ENCODE measurements at places on chromosomes 5 and 9.

- no peak for DNase-seq
These were observed 120.6 kb downstream of the DIRAS2 start for GRCh38 chr9:90521811-90522570.

DNA sequence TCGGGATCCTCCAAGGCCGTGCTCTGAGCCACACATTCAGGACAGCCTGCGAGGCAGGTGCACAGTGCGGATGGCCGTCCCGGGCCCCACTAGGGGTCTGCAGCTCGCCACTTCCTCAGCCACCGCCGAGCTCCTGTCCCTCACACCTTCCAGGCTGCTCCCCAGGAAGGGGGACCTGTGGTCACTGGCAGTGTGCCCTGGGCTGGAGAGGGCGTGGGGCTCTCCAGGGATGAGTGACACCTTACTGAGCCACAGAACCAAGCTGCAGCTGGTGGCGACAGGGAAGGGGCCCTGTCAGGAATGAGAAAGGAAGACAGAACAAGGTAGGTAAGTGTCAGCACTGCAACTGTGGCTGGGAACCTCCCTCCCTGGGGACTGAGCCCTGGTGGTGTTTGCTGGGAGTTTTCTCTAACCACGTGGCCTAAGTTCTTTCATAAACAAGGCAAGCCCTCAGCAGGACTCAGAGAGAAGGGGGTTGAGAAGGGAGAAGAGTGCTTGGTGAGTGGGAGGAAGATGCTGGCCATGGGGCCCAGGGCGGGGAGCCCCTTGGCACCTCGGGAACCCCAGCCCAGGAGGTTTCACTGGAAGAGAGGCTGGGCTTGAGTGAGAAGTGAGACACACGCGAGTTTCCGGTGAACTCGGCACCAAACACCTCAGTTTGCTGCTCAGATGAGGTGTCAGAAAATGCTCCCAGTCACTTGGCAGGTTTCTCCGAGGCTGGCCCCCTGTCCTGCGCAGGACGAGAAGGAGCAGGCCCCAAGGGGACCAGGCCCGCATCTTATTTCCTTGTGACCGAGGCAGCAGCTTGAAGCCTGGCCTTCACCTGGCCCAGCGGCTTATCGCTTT, 5.2 kb downstream of the IL13 start:
- no peak for DNase-seq

GRCh38 chr9:114138552-114138971, 16.8 kb upstream of the COL27A1 start:
- no peak for DNase-seq

DNA sequence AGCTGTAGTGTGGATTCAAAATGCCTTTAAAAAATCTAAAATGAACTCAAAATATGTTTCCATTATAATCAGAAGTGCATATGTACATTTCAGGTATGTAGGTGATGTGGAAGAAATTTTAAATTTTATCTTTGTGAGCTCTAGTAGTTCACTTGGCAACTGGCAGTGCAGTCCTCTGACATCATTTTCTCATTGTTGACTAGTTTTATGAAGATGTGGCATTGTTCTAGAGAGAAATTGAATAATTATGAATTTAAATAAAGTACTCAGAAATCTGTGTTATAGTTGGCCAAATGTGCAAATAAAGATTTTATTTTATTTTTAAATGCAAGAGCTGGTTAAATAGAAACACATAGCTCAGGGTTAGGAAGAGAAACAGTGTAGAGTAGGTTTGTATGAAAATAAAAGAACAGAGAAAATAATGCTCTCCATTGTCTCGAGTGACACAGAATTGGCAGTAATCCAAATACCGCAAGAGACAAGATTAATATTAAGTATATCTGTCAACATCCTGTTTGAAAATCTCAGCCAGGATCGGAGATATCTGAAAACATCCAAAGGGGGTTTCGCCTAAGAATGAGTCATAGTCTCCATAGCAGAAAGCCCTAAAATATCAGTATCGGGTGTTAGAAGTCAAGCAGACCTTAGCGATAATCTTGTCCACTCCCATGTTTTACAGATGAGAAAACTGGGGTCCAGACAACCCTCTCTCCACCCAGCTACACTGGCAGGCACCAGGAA, 189.4 kb downstream of the CCDC192 start:
- no peak for DNase-seq

DNA sequence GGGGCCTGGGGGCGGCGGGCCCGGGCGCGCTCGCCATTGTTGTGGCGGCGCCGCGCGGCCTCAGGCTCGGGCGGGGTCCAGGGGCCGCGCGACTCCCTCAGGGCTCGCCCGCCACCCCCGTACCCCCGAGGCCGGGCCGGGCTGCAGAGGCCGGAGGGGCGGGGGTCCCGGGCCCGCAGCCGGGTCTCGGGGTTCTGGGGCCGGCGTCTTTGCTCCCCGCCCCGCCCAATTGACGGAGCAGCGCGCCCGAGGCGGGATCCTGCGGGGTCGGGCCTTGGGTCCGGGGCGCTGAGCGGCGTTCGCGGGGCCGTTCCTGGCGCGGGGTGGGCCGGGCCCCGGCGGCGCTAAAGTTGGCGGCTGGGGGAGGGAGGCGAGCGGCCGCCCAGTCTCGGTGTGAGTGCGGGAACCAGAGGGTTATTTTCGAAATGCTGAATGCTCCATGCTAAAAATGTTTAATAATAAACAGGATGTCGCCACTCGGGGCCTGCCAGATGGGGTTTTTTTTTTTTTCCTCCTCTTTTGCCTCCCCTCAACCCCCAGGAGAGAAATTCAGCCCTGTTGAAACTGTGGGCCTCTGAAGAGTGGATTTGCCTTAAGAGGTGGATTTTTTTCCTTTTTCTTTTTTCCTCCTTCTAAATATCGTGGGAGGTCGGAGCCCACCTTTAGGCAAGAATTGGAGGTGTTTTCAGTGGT, 724 bp downstream of the PRRC2B start:
- peak; percentile 63 for DNase-seq

DNA sequence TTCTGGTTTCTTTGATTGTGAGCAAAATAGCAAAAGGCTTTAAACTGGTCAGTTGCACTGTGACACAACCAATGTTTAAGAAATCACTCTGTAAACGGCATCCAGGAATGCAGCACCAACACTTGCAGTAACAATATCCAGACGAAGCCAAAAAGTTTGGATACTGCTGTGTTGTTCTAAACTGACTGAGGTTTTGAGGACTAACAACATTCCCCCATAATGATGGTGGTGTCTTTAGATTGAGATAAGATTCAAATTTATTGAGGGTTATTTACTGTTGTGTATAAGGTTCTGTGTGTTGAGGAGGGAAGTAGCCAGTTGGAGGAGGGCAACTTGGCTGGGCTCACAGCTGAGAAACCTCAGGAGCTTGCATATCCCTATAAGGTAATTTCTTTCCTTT, 353.6 kb downstream of the BNC2 start:
- DNase-seq: no peak

GRCh38 chr9:118734696-118735095, 634.5 kb downstream of the BRINP1 start:
- no peak for DNase-seq

DNA sequence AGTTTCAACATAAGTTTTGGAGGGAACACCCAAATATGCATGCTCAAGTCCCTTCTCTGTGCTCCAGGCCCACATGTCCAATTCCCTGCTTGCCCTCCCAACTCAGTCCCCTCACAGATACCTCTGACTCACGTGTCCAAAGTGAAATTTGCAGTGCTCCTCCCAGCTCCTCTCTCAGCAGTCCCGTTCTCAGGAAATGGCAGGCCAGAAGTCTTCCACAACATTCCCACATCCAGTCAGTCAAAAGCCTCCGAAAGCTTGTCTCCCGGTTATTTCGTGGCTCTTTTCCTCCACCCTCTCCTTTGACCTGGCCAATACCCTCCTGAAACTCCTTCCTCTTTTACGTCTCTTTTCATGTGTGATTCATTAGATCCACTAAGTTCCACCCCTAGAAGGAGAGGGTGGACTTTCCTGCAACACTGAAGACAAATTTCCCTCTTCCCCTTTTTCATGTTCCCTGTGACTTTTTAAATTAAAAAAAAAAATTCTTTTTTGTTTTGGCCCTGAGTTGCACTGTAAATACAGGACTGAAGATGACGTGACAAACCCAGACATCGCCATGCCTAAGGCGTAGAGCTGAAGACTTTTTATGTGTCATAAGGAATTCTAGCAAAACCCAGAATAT, 12.8 kb upstream of the MGAT1 start:
- no peak for DNase-seq

GRCh38 chr9:80890124-80890523, 799.2 kb downstream of the TLE1 start:
- DNase-seq: no peak

- no peak for DNase-seq
These were observed 66.1 kb downstream of the RPS23 start for GRCh38 chr5:82211855-82212572.

- DNase-seq: peak; percentile 69
These were observed 70.0 kb downstream of the KLHL3 start for GRCh38 chr5:137665678-137666460.

DNA sequence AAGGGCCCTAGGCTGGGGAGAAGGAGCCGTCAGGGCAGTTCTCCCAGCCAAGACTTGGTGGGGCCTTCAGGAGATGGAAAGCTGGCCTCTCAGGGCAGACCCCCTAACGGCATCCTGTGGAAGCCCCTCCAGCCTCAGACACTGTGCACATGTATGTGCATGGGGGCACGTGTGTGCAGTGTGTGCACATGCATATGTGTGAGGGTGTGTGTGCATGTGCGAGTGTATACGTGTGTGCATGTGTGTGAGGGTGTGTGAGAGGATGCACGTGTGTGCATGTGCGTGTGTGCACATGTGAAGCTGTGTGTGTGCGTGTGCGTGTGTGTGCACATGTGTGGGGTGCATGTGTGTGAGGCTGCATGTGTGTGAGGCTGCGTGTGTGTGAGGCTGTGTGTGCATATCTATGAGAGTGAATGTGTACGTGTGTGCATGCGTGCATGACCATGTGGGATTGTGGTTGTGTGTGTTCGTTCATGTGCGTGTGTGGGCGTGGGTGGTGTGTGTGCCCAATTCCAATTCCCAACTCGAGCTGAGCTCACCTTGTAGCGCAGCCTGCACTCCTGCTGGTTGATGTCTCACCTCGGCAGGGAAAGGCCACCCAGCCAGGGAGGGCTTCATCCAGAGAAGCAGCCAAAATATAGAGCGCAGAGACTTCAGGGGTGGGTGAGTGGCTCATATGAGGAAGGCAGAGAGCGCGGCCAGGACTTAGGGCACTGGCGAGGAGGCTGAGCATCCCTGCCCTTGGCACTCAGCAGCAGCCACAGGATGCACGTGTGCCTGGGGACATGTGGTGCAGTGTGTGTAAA, 142.7 kb upstream of the PPP1R26 start:
- peak; percentile 9 for DNase-seq

- DNase-seq: no peak
These were observed 72.5 kb upstream of the DAB2 start for GRCh38 chr5:39497322-39497721.
